NCI-H1417 treated with DMSO at 0.1 percent for 48 hours (cell line): ENCODE measurements at places on chromosomes 4 and X.

DNA sequence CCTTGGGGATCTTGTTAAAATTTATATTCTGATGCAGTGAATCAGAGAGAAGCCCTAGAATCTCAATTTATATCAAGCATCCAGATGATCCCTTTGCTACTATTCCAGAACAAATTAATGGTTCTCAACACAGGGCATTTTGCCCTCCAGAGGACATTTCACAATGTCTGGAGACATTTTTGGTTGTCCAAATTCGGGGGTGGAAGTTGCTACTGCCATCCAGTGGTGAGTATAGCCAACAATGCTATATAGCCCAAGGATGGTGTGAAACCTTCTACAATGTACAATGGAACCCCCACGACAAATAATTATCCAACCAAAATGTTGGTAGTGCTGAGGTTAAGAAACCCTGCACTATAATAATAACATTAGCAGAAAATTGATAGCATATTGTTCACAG, 2440.0 kb downstream of the PCDH7 start:
- DNase-seq: no peak

GRCh38 chr4:148787831-148788477, 345.7 kb upstream of the NR3C2 start:
- DNase-seq: no peak

GRCh38 chrX:45711231-45711630, 510.6 kb upstream of the DIPK2B start:
- DNase-seq: no peak

GRCh38 chrX:139932901-139933796, at the start of gene ATP11C:
ATP11C (minus strand) TSS chrX:139933053; CDS start chrX:139932042, 1,011 bp downstream.
- DNase-seq: no peak

DNA sequence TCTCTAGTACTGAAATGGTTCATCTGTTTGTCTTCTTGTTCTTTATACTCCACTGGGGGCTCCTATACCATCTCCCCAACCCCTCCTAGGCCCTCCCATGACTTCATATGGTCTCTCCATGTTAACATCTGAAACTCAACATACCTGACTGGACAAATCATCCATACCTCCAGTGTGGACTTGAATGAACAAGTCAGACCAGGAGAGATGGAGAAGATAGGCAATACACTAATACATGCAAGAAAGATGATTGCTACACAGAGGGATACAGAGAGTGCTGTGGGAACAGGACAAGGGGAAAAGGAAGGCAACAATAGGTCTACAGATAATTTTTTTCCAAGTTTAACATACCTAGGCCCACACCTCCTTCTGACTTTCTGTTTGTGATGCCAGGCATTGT, 175.1 kb downstream of the FHIP1A start:
- DNase-seq: no peak

DNA sequence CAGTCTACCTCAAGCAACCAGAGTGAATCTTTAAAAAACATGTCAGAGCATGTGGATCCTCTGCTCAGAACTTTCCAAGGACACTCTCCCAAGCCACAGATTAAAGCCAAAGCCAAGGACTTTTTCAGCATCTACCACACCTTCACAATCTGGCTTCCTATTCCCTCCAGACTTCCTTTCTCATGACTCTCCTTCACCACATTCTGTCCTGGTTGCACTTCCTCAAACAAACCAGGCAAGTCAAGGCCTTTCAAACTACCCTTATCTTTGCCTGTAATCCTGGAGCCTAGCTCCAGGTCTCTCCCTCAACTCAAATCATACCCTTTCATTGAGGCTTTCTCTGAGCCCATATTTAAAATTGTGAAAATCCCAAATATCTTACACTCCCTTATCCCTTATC, 191.6 kb upstream of the GALNTL6 start:
- DNase-seq: no peak

- no peak for DNase-seq
These were observed 22.9 kb upstream of the PDLIM5 start for GRCh38 chr4:94428884-94429283.

- no peak for DNase-seq
These were observed 352.7 kb downstream of the NKX6-1 start for GRCh38 chr4:84146300-84146959.

DNA sequence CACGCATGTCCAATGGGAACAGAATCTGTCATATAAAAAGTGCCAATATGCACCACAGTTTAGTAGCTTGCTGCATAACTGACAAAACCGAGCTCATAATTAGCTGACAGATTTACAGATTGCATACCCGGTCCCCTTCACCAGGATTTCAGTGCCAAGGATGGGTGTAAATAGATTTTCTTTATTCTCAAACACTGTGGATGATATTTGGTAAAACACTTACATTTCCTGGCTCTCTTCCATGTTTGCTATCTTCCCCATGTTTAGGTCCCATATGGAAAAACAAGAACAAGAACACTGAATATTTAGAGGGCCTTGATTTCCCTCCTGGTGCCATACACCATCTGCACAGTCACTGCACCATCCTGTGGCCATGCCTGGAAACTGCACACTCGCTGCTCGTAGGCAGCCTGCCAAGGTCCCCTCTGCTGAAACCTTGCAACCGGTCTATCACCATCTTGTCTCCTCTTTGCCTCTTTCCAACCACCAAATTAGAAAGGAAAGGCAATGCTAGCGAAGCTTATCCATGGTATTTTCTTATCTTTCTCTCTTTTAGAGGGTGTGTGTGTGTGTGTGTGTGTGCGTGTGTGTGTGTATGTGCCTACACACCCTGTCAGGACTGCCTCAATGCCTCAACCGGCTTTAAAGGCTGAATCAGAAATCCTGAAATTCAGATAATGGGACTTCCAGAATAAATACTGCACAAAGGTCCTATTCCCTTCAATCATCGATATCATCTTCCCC, 124.2 kb upstream of the MBNL3 start:
- DNase-seq: no peak

DNA sequence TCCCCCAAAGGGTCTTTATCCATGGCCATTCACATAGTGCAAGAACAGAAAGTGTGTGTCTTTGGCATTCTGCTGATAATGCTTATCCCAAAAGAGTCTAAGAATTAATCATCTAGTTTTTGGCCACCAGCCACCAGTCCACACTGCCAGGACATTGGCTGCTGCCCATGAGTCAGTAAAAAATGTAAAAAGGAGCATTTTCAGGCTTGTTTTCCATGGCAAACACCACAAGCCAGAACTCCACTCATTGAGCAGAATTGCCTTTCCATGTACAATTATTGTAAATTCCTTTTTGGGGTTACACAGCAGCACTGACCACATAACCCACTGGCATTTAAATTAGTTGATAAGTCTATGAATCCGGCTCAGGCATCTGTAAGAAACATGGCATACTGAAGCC, 89.2 kb upstream of the PRDX4 start:
- DNase-seq: no peak

GRCh38 chr4:145935253-145936141, 3.1 kb downstream of the ZNF827 start:
- no peak for DNase-seq

- no peak for DNase-seq
These were observed 365.2 kb downstream of the PRDM5 start for GRCh38 chr4:120557372-120557771.
